ENCODE measurements at places on chromosomes 16 and 17.
A peak's percentile ranks its signal among the peaks of the same experiment; 100 is the strongest.

DNA sequence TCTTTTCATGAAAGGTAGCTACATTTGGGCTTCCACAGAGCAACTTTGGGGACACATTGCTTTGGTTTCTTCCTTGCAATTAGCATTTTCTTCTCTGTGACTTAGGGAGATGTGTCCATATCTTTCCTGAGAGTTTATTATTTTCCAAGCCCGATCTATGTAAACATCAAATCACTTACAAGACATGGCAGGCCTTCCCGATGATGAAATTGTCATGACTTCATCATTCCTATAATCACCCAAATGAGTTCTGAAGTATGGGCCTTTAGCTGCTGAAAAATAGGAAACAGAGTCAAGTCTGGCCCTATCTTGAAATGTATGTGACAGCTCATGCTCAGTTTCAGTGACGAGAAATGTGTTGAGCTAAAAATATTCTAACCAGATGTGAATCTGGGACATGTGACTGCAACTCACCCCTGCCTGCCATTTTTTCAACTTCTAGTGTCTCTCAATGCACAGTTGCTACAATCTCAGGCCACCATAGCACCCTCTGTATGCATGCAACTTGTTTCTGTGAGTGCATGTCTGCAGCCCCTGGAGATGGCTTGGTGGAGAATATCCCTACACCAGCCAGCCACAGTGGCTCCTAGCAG, 199.6 kb upstream of the MAF start:
- no peak for DNase-seq

DNA sequence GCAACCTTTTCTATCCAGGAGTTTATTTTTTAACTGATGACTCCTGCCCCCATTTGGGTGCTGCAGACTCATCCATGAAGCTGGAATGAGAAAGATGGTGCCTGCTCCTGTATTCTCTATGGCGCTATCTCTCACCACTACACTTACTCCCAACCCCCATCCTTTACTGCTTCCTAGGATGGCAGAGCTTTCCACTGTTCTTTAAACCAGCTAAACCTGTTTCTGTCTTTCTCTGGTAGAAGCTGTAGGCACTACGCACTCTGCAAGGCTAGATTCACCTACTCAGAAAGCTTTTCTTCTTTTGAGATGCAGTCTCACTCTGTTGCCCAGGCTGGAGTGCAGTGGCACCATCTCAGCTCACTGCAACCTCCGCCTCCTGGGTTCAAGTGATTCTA, 47.0 kb downstream of the ADAMTS18 start:
- no peak for DNase-seq

DNA sequence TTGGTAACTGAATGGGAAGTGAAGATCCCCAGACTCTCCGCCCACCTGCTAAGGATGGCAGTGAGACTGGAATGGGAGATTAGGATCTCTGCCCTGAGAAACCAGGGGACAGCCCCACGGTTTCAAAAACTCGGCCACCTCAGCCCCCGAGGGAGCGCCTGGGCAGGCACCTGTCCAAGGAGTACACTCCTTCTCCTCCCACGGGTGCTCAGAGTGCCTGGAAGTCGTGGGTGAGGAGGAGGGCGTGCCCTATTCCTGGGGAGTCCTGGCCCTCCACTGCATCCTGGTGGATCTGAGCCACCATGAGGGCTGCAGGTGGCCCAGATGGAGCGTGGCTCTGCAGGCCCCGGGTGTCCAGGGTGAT, 78.5 kb downstream of the MGAT5B start:
- no peak for DNase-seq

- no peak for DNase-seq
Measured at GRCh38 chr16:75244844-75245758, 6.3 kb downstream of the BCAR1 start.

- DNase-seq = no peak
Measured at GRCh38 chr16:12160815-12161550, 184.4 kb downstream of the SNX29 start.

DNA sequence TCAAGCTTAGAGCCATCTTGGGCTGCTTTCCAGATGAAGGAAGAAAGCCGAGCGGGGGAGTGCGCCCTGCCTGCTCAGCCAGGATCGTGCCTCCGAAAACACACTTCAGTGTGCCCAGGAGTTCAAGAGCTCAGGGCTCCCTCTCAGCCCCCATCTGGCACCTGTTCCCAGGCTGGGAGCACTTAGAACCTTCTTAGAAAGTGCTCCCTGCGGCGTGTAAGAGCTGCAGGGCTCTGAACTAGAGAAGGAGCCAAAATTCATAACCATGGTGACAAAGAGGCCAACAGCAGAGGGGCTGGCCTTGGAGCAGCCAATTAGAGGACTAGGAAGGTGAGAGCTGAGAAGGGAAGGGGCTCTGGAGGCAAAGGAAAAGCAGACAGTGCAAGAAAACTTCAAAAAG, 59.0 kb upstream of the TNRC6C start:
- DNase-seq = no peak

DNA sequence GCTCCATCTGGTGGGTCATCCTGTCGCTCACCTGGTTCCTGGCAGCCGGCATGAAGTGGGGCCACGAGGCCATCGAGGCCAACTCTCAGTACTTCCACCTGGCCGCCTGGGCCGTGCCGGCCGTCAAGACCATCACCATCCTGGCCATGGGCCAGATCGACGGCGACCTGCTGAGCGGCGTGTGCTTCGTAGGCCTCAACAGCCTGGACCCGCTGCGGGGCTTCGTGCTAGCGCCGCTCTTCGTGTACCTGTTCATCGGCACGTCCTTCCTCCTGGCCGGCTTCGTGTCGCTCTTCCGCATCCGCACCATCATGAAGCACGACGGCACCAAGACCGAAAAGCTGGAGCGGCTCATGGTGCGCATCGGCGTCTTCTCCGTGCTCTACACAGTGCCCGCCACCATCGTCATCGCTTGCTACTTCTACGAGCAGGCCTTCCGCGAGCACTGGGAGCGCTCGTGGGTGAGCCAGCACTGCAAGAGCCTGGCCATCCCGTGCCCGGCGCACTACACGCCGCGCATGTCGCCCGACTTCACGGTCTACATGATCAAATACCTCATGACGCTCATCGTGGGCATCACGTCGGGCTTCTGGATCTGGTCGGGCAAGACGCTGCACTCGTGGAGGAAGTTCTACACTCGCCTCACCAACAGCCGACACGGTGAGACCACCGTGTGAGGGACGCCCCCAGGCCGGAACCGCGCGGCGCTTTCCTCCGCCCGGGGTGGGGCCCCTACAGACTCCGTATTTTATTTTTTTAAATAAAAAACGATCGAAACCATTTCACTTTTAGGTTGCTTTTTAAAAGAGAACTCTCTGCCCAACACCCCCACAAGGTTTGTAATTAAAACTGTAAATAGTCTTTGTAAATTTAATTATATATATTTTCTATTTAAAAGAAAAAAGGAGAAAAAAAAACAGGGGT, 1.7 kb downstream of the FZD2 start:
- DNase-seq = no peak

DNA sequence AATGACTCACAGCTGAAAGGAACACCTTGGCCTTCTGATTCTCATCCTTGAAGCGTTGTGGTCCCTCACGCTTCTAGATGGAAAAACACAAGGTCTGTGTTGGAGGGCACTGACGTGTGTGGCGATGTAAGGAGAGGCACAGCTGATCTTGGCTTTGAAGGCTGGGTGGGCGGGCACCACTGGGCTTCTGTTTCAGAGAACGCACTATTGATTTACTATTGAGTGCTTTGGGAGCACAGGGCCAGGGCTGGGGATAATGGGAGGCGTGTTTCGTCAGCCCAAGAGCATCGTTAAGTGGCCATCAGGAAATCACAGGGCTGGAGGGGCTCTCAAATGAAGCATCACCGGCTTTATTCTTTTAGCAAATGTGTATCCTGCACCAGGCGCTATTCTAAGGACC, 70.7 kb downstream of the CMIP start:
- no peak for DNase-seq

DNA sequence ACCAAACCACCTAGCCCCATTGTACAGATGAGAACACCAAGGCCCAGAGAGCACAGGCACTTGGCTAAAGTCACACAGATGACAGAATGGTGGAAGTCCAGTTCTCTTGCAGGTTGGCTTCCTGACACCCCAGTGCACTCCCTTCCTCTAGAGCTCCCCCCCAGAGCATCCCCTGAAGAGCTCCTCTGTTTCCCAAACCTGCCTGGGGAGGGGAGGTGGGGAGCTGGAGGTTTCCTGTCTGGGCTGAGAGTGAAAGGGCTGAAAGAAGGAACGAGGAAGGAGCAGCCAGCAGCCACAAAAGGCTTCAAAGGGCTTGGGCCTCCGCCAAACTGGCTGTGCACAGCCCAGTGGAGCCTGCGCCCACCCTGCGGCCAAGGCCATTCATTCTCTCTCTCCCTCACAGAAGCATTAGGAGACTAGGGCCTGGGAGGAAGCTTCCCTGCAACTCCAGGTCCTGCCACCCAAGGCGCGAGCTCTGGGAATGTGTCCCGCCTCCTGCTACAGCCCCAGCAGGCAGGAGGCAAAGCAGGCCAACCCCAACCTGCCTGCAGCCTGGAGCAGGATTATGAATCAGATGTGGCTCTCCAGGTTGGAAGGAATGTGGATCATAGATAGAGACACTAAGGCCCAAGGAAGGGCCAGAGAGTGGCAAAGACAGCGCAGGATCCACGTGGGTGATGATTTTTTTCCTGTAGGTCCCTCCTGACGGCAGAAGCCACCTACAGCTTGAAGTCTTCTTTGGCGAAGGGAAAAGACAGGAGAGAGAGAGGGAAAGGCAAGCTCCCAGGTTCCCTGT, 913 bp downstream of the SLC13A5 start:
- DNase-seq = no peak

- no peak for DNase-seq
Measured at GRCh38 chr17:44400226-44400847, 10.9 kb upstream of the ITGA2B start.

GRCh38 chr16:25996052-25996451, 304.3 kb downstream of the HS3ST4 start:
- no peak for DNase-seq

GRCh38 chr17:40522961-40523310, 21.5 kb upstream of the TNS4 start:
- no peak for DNase-seq

- DNase-seq = peak; percentile 62
Measured at GRCh38 chr17:2192367-2193057, 111.1 kb downstream of the SMG6 start.

- no peak for DNase-seq
Measured at GRCh38 chr17:76949913-76950695, 81.9 kb downstream of the MGAT5B start.

GRCh38 chr16:10787304-10787703, 31.3 kb downstream of the TVP23A start:
- DNase-seq = no peak

- DNase-seq = no peak
Measured at GRCh38 chr16:57485091-57485915, 990 bp downstream of the DOK4 start.

DNA sequence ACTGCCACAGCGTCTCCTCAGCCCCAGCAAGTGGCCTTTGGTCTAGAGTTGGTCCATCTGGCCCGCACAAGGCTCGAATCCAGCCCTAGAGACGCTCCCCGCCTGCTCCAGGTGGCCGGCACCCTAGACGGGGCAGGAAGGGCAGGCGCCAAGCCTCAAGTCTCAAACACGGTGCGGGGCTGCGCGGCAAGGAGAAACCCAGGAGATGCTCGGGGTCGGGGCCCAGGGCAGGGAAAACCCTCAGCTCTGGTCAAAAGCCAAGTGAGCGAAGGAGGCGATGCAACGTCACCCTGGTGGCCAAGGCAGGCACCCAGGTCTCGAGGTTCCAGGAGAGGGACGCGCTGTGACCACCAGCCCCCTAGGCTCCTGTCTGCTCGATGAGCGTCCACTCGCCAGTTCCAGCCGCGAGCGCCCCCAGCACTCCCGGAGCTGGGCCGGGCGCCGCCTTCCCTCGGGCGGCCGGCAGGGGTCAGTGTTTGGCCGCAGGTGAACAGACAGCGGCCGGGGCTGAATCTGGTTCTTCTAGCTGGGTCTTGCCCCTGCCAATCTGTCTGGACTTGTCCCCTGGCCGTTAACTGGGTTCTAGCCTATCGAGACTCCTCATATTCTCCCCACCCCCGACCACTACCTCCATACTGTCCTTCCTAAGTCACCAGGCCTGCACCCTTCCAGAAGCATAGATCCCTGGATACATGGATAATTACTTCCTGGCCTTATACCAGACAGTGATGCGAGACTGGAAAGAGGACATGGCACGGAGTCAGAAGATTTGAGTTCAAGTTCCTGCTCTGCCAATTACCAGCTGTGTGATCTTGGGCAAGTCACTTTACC, 44.0 kb downstream of the PRAC1 start:
- DNase-seq = peak; percentile 81

- DNase-seq = no peak
Measured at GRCh38 chr16:24289166-24289700, 33.1 kb downstream of the CACNG3 start.

- peak; percentile 55 for DNase-seq
Measured at GRCh38 chr17:78865682-78866390, 25.2 kb upstream of the USP36 start.

- DNase-seq = no peak
Measured at GRCh38 chr16:65279576-65279975, 157.7 kb upstream of the CDH11 start.

DNA sequence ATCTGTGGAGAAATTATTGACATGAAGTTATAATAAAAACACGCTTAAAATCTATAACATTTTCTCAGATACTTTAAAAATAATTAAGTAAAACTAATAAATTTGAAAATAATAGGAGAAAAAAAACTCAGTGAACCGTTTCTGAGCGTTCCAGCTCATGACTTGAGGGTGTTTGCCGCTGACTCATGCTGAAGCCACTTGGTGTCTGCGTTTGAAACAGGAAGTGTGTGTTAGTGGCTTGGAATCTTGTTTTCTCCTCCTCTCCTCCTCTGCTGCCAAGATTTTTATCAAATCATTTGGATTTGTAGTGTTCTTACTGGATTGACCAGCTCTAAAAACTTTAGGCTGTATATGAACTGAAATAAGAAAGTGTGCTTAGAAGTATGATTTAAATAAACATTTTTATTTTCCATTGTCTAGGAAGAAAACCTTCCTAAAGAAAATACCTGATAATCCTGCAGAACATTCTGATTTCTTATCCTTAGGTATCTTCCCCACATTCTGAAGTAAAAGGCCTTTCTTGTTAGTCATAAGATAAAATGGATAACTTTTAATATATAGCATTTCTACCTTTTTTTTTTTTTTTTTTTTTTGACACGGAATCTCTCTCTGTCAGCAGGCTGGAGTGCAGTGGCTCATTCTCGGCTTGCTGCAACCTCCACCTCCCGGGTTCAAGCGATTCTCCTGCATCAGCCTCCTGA, 30.8 kb downstream of the USP10 start:
- peak; percentile 30 for DNase-seq

DNA sequence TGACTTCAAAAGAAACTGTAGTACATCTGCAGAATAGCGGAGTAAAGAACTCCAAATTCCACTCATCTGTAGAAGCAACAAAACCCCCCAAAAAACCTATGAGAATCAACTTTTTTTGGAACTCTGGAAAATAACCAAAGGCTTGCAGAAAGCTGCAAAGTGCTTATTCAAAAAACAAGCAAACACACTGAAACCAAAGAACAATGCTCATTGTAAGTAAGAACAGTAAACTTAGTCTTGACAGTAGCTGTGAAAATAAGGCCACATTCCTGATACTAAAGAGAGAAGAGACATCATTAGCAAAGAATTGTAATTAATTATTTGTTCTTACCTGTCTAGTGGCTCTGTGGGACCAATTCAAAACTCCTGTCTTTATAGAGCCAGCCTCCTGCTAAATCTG, 534.3 kb upstream of the C16orf82 start:
- DNase-seq = no peak
